ENCODE measurements at places on chromosomes 4 and X.

DNA sequence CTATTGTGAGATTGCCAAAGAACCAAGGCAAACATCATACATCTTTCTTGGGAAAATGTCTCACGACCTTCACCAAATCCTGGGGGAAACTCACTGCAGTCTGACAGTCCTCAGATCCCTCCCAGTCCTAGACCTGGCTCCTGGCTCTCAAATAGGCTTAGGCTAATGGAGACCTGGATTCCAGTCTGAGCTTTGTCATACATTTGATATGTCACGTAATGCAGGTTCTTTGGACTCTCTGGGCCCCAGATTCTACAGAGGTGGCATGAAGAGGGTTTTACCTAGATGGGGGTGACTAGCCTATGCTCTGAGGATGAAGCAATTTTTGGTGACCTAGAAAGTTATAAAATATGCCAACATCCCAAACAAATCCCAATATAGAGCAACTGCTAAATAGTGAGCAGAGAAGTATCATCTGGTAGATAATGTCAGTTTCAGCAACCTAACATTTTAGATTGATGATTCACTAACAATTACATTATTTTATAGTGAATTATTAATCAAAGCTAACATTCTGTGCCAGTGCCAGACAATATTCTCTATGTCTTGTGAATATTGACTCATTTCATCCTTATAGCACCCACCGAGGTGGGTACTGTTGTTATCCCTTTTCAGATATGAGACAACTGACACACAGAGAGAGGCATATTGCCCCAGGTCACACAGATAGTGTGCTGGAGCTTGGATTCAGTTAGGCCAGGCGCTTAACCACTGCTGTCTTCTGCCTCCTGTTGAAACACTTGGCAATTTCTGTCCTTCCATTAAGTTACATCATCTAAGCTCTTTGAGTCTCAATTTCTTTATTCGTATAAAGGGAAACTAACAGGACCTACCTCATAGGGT lies 195.4 kb upstream of the MAMLD1 start:
- no peak for DNase-seq

- no peak for DNase-seq
These were observed 533 bp downstream of the GPR173 start for GRCh38 chrX:53049127-53049517.

GRCh38 chrX:35562395-35562794 lies 235.7 kb upstream of the MAGEB16 start:
- DNase-seq: no peak

- no peak for DNase-seq
These were observed 359.3 kb downstream of the GRXCR1 start for GRCh38 chr4:43251841-43252240.

DNA sequence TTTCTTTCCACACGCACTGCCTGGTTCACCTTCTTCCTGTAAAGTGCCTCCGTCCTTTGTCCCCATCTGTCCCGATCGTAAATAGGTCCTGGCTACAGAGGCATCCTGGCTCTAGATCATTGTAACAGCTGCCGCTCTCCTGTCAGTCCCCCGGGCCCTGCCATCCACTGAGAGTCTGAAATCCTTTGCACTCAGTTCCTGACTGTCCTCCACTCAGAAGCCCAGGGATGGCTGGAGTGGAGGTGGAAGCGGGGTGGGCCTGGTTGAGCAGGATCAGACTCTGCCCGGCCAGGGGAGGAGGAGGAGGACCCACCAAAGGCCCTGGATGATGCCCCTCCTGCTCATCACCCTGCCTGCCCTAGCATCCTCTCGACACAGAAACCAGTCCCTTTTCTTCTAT lies 29.8 kb downstream of the PIGG start:
- no peak for DNase-seq

DNA sequence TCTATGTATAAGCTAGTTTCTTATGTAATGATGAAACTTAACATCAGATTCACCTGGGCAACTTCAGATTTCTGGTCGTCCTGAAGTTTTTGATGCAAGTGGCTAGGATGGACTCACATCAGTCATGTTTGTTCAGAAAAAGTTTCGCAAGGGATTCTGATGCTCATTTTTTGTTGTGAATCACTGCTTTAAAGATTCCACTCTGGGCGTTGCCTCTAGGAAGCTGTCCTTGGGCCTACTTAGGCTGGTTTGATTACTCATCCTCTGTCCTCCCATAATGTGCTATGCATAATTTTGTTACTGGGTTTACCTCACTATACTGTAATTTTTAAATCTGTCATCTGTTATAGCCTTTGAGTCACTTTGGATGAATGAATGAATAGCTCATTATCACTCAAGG lies 30.8 kb downstream of the HERC3 start:
- DNase-seq: no peak

- no peak for DNase-seq
These were observed 115.8 kb downstream of the HS6ST2 start for GRCh38 chrX:132842460-132843238.

DNA sequence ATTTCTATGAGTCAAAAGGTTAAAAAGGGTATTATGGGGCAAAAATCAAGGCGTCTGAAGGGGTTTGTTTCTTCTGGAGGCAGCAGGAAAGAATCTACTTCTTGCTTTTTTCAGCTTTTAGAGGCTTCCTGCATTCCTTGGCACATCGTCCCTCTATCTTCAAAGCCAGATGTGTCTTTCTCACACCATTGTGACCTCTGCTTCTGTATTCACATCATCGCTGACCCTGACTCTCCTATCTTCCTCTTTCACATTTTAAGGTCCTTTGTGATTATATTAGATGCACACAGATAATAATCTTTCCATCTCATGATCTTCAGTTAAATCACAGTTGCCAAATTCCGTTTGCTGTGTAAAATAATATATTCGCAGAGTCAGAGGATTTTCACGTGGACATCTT lies 112.7 kb downstream of the PPP4R3C start:
- no peak for DNase-seq

- DNase-seq: no peak
These were observed 63.0 kb downstream of the WFS1 start for GRCh38 chr4:6332669-6333050.

GRCh38 chr4:11534623-11535302 lies 106.1 kb upstream of the HS3ST1 start:
- DNase-seq: no peak

DNA sequence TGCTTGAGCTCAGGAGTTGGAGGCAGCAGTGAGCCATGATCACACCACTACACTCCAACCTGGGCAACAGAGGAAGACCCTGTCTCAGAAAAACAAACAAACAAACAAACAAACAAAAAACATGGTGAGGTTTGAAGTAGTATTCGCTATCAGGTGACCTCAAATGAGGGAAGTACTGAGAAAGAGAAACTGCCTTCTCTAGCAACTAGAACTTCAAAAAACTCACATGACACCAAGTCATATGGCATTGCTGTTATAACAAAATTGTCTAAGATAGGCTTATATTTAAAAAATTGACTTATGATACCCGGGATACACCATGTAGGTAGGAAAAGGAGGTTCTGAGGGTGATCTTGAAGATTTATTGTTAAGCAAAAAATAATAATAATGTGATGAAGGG lies 10.3 kb downstream of the MPP1 start:
- no peak for DNase-seq

DNA sequence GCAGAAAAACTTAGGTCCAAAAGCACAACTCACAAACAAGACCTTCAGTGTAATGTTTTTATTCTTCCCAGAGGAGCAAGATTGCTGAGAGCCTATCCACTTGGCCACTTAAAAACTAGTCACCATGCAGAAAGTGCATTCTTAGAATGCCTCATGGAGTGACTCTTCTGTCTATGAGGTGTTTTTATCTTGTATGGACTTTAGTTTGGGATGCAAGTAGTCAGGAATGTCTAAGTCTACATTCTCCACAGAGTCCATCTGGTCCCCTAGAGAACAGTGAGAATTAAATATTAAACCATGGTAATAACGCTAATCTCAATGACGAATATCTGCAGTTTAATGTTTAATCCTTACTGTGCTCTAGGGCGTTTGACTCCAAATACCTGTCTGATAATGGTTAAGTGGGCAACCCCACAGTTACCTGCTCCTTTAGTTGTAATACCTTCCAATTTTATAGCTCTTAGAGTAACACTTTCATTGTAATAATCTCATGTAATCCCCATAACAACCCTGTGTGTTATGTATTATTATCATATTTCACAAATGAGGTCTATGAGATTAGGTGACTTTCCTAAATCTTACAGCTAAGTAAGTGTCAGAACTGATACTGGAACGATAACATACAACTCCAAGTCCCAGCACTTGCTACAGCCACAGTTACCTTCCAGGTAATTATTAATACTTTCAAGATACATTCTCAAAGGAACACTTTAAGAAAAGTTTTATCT lies 235.6 kb upstream of the JADE1 start:
- no peak for DNase-seq

- peak; percentile 84 for DNase-seq
These were observed 66.7 kb downstream of the COQ2 start for GRCh38 chr4:83217721-83218522.

GRCh38 chr4:114911111-114911510 lies 202.3 kb downstream of the NDST4 start:
- DNase-seq: no peak

GRCh38 chr4:28890949-28891775 lies 1829.0 kb upstream of the PCDH7 start:
- DNase-seq: no peak

GRCh38 chr4:15711762-15712161 lies 8.9 kb downstream of the BST1 start:
- no peak for DNase-seq

- DNase-seq: no peak
These were observed 18.4 kb upstream of the CC2D2A start for GRCh38 chr4:15451181-15451865.

GRCh38 chr4:10413177-10413576 lies 44.0 kb downstream of the ZNF518B start:
- no peak for DNase-seq

DNA sequence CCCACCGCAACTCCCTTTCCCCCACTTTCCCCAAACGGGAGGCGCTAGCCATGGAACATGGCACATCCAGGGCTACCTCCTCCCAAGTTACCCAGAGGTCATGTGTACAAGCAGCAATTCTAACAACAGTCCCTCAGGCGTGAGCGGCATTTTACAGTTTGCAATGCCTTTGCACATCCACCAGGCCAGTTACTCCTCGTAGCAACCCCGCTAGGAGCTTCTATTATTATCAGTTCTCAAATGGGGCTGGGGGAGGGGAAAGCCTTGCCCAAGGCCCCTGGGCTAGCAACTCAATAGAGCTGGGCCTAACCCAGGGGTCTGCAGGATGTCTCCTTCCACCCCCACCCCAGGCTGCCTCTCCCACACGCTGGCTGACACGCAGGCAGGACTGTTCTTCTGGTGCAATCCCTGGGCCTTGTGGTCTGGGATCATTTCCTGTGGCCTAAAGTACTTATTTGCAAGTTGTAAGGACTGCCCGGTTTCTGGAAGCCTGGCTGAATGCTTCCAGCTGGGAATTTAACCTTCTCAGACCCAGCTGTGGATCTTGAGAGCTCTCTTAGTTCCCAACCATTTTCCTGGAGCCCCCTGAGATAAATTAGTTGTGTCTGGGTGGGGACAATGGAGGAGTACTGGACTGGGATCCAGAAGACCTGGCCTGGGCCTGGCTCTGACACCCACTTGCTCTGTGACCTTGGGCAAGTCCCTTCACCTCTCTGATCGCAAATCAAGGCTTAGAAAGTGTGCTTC lies 27.7 kb downstream of the PJA1 start:
- DNase-seq: no peak

Data from CD8-positive, alpha-beta memory T cell (primary cell).